ENCODE measurements at places on chromosomes 3 and 15.

DNA sequence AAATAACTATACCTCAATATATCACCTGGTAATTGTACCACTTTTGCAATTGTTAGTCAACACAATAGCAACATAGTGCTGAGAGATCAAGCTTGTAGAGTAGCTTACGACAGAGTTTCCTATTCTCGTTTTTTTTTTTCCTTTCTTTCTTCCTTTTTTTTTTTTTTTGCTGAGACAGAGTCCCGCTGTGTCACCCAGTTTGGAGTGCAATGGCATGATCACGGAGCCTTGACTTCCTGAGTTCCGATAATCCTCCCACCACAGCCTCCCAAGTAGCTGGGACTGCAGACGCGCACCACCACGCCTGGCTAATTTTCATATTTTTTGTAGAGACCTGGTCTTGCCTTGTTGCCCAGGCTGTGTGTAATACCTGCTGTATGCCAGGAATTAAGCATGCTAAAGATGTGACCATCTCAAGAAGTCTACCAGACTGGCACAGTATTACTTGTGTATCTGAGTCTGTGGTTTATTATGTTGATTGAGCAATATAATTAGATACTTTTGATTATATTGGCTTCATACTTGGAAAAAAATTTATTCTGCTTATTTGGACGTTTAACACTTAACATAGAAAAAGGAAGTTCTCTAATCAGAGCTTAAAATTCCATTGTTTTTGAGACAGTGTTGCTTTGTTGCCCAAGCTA, 3.0 kb downstream of the SELENOT start:
- DNase-seq = no peak

DNA sequence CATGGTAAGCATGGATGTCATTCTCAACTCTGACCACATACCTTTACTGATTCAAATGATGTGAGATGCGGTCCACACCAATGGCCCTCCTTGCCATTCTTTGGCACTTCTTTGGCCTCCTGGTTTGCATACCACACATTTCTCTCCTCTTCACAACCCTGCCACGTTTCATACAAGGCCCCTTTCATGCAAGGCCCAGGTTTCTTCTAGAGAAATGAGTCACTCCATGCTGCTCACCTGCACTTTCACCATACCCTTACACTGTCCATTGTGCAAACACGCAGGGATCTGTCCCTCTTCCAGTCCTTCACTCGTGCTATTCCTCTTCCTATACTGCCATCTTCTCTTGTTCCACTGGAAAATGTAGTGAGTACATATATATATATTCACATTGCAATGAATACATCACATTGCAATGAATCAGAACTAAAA, 24.4 kb upstream of the SLC24A5 start:
- no peak for DNase-seq

GRCh38 chr15:65598468-65598867, 12.5 kb downstream of the INTS14 start:
- no peak for DNase-seq

- no peak for DNase-seq
Measured at GRCh38 chr3:143349455-143349854, 229.9 kb downstream of the CHST2 start.

GRCh38 chr3:172152874-172153273, 113.5 kb downstream of the FNDC3B start:
- DNase-seq = no peak

GRCh38 chr15:88071141-88071540, 185.4 kb downstream of the NTRK3 start:
- DNase-seq = no peak

DNA sequence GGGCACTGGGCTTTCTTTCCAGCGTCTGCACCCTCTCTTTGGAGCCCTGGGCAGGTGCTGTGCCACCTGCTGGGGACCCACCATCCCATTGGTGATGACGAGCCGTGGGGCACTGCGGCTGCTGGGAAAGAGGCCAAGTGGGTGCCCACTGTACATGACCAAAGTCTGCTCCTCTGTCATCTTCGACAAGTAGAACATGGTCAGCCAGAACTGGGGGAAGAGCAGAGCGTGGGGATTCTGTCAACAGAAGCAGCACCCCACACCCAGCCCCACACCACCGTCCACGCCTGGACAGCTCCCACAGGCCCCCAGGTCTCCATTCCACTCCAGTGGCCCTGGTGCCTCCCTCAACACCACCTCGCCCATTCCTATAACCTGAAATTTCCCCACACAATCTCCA, 9.7 kb downstream of the UROC1 start:
- DNase-seq = no peak

- no peak for DNase-seq
Measured at GRCh38 chr15:75606711-75607699, 18.5 kb downstream of the SNUPN start.

GRCh38 chr3:24506966-24507775, 12.5 kb upstream of the THRB start:
- no peak for DNase-seq
